Neural progenitor cell (in vitro differentiated cells): ENCODE measurements at places on chromosomes 7 and 10.

- DNase-seq, result no peak
Measured at GRCh38 chr7:107384025-107384424, 85.8 kb upstream of the GPR22 start.

- no peak for DNase-seq
Measured at GRCh38 chr7:84822941-84823510, 363.8 kb downstream of the SEMA3D start.

DNA sequence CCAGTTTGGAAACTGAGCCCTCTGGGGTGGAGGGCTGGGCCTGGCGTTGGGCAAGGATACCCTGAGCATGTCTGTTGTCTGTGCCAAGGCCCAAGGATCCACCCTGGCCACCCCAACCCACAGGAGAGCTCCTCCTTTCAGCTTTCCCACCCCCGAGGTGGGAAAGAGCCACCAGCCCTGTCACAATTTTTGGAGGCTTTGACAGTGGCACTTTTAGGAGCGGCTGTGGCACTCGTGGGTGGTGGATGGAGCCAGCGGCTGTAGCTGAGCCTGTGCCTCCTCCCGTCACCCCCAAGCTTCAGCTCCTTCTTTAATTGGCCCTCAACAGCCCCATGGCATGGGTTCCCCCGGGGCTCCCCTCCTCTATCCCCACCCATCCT is 18.2 kb upstream of the ZNF862 start:
- DNase-seq, result no peak

DNA sequence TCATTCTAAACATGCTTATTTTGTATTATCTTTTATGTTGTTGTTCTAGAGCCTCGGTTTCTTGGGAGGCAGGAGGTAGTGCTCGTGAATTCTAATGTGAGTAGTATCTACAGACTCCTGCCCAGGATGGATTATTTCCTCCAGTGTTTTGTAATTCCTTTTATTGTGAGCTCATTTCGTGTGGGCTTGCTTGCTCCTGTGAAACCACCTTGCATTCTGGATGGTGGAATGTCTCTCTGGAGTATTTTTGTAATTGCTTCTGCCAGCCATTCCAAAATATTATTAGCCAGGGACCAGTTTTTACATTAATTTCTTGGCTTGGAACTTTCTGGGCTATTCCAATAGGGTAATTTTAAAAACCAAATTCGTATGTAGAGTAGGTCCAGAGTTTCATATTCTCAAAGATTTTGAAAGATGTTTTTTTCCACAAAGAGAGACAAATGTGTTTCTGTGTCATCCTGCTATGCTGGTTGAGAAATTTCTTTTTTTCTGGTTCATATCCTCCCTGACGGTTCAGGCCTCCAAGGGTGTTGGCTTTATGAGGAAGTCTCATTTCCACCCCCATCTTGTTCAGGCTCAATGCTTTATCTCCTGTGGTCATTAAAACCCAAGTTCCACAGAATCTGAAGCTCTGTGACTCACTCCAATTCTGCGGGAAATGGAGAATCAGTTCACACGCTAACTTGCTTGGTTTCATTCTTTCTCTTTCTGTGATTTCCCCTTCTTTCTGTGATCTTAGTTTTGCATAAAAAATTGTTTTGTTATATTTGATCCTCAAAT is 41.7 kb upstream of the CALD1 start:
- DNase-seq, result no peak

DNA sequence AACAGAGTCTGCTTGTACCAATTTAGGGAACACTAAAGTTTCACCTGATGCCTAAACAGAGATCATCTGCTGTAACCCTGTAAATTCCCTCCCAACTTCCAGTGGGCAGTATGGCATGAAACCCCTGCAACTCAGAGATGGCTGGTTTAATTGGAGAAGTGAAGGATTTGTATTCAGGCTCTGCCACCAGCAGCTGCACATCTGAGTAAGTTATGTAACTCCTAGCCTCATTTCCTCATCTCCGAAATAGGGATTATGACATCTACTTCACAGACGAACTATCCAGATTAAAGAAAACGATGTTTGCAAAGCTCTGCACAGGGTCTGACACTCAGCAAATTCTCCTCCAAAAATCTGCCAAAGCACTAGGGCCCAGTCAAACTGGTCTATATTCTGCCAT is 493.0 kb downstream of the KCNMA1 start:
- no peak for DNase-seq

- no peak for DNase-seq
Measured at GRCh38 chr10:21650353-21650752, 116.3 kb downstream of the MLLT10 start.

- peak; percentile 26 for DNase-seq
Measured at GRCh38 chr7:35505066-35505465, 189.9 kb downstream of the HERPUD2 start.

- no peak for DNase-seq
Measured at GRCh38 chr10:5195727-5196374, 786 bp upstream of the AKR1C4 start.

DNA sequence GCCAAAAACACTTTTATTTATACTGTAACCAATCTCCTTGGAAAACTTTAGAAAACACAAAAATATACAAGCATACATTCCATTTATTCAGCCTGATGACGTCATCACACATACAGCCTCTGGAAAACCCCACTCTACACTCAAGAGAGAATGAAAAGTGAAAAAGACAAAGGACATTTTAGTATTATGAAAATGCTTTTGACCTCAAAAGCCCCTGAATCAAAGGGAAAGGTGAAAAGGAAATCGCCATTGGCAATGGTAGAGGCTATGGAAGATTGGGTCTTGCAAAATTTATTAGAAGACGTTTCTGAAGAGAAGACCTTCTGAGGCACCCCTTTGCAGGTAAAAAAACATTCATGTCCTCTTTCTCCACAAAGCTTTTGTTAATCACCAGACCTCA is 82.9 kb upstream of the STRIP2 start:
- DNase-seq, result no peak

DNA sequence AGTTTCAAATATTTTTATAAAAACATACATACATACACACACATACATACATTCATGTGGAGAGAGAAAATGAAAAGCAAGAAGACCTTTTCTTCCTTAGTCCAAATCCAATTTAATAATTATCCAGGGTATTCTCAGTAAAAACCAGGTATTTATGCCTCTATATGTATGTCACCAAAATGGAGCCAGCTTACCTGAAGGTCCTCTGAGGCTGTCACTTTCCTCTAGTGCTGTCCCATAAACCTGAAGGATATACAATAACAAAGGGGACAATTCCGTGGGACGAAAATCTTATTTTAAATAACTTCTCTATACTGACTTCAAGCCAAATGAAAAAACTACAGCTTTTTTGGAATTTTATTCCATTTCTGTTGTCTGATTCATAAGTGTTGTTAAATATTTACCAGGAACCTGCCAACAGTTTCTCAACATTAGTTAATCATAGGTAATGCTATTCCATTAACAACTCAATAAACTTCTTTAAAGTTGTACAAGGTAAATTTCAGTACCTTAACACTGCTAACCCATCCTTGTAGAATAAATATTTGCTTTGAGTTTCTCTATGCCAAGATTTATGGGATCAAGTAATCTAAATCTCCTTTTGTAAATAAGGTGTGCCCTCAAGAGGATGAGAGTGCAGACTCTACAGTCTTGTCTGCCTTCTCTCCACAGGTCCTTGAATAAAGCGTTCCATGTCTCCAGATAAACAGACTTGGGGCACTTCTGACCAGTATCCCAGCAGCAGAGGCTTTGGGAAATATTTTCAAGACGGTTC is 260.3 kb downstream of the AHR start:
- no peak for DNase-seq

GRCh38 chr10:48493083-48493871 is 111.6 kb downstream of the ARHGAP22 start:
- no peak for DNase-seq

GRCh38 chr7:1601956-1602355 is 32.1 kb upstream of the PSMG3 start:
- no peak for DNase-seq

- no peak for DNase-seq
Measured at GRCh38 chr10:37681617-37681999, 175.8 kb downstream of the ZNF248 start.

DNA sequence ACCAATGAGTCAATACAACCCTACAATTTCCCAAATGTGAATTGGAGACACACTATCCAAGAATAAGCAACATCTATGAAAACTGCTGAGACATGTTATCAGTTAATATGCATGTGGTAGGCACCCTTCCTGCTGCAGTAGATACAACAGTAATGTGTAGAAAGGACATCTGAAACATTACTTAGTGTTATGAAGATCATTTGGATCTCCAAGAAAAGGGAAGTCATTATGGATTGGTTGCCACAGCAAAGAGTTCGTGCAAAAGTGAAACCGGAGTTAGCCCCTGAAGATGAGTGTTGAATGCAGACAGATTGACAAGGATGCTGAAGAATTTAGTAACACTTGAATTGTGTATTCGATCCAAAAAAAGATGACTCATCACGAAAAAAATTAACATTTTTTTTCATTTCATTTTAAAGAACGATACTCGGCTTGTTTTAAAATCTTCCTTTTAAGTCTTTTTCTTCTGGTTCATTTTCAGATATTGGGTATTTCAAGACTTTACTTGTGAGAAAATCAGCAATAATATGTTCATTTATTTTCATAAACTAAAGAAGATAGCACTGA is 322.4 kb upstream of the KLF6 start:
- no peak for DNase-seq

DNA sequence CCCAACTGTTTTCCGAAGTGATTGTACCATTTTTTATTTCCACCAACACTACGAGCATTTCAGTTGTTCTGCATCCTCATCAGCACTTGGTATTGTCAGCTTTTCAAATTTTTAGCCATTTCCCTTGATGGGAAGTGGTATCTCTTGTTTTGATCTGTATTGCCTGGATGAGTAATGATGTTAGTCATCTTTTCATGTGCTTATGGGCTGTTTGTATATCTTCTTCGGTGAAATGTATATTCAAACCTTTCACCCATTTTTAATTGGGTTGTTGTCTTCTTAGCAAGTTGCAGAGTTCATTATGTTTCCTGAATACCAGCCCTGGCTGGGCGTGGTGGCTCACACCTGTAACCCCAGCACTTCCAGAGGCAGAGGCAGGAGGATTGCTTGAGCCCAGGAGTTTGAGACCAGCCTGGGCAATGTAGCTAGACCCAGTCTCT is 22.1 kb downstream of the CLIP2 start:
- no peak for DNase-seq

DNA sequence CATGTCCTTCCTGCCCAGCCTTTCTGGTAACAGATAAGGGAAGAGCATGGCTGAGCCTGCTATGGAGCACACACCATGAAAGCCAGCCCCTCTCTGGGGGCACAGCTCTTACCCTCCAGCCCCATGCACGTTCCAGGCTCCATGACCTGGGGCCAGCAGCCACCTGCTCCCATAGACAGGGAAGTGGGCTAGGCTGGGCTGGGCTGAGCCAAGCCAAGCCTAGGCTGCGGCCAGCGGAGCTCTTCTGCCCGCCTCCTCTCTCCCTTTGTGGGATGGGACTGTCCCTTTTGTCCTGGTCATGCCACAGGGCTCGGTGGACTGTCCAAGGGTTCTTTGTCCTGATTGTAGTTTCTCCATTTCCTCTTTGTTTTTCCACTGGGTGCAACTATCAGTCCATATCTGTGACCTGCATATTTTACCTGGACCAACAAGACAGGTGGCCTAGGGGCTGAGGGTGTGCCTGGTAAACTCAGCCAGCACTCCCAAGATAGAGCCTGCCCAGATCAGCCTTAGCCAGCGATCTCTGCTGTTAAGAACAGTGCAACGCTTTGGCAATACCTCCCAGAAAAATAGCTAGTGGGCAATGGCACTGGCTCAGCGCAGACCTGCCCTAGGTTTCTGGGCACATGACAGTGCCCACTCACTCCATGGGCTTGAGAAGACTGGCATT is 97.2 kb upstream of the BTBD16 start:
- DNase-seq, result no peak

DNA sequence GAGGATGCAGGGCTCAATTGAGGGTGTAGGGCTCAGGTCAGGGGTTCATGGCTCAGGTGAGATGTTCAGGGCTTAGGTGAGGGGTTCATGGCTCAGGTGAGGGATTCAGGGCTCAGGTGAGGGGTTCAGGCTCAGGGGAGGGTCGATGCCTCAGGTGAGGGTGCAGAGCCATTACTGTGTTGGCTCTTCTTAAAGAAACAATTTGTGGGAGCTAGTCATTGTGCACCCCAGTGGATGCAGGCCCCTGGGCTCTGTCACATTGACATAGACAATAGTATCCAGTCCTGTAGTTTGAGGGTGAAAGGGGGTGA is 86.7 kb downstream of the ADCY1 start:
- DNase-seq, result no peak

DNA sequence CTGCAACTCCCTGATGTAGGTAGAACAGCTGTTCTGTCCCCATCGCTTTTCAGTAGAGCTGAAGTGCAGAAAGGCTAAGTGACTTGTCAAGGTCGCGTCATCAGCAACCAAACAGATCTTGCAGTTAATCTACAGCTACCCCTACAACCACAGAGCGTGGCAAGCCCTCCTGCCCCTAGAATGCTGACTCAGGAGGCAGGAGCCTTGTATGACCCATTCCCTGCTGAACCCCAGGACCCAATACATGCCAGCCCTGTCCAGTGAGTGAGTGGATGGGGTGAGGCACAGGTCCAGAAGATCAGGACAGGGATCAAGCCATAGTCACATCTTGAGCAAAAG is 26.6 kb upstream of the GJD4 start:
- DNase-seq, result no peak

DNA sequence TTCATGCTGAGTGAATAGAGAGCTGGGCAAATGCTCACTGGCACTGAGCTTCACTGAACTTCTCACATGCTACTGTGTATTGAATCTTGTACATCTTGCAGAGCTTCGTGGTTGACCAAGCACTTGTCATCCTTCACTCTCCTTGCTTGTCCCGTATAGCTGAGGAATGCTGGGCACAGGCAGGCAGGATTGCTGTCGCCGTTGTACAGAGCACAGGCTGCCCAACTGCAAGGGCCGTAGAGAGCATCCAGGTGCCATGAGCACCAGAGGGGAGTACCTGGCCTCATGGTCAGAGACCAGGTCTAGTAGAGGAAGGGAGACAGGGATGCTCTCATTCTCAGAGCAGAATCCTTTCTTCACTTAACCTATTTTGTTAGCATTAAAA is 99.8 kb upstream of the RET start:
- DNase-seq, result no peak

DNA sequence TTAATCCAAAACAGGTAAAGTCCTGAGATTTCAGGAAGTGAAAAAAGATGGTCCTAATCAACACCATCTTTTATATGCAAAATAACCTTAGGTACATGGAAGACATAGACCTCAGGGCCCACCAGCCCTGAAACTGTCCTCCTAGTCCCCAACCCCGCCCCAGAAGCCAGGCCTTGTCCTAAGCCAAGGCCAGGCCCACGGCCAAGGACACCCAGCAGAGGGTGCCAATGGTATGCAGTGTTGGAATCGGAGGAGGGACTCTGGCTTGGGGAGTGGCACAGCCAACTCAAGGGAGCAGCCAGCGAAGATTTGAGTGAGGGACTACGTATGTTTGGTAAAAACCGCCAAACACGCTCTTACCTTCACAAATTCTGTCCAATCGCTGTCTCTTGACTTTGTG is 96.7 kb downstream of the ZRANB1 start:
- no peak for DNase-seq

- DNase-seq, result no peak
Measured at GRCh38 chr10:85544956-85545355, 821.6 kb downstream of the GRID1 start.

GRCh38 chr10:34489411-34489810 is 325.7 kb downstream of the PARD3 start:
- DNase-seq, result no peak

- DNase-seq, result peak; percentile 83
Measured at GRCh38 chr7:113710310-113711096, 208.3 kb downstream of the PPP1R3A start.
